ENCODE measurements at places on chromosomes 6 and 20. TPM values are rescaled to one million over a fixed set of nuclear protein-coding genes. Genes with fewer than 3 reads are reported as not detected.
A peak's percentile ranks its signal among the peaks of the same experiment; 100 is the strongest.

The EPM2A gene
- total RNA-seq: 20.4 TPM

The ABHD16B gene
- total RNA-seq: not detected

The NMBR gene
- total RNA-seq: not detected

The EMILIN3 gene
- 2.5 TPM for total RNA-seq

The SYNJ2 gene
- total RNA-seq: 27.0 TPM

The IDH3B gene
- 356 TPM for total RNA-seq

The ULBP2 gene
- 0.50 TPM for total RNA-seq

The ERVFRD-1 gene
- not detected for total RNA-seq

DNA sequence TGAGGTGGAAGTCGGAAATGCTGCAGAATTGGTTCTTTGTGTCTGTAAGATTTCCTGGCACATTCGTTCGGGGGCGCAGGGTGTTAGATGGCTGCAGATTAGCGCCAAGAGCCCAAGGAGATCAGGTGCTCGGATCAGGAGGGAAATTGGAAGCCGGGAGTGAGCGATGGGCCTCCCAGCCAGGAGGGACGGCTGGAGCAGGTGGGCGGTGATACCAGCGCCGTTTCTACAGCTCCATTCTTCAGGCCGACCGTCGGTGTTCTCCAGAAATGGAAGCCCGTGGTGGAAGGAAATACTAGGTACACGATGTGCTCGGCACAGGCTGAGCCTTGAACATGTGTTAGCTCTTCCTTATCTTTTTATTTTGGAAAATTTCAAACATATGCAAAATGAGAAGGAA is 6.5 kb downstream of the SIRPA start:
- no peaks in the 10 kb centered on the region for H3K27me3 ChIP-seq
- DNase-seq: no peak
- H3K4me1 ChIP-seq: peaks cover 21% of the 10 kb centered on the region
- no peak overlapping the region for H3K27ac ChIP-seq
- no peak overlapping the region for H3K4me3 ChIP-seq

DNA sequence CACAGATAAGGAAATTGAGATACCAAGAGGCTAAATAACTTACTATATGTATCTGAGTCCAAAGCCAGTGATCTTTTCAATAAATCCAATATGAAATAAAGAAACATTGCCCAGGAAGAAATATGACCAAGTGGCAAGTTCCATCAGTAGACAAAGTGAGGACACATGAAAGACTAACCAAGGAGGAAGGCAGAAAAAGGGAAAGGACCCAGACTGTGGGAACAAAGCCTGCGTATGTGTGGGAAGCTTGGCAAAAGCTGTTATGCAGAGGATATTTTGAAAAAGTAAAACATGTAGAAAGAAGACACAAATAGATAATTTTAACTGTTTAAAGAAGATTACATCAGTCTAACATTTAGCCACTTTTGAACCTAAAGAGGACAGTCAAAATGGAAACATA is 264.4 kb upstream of the PRDM1 start:
- H3K4me1 ChIP-seq: no peaks in the 10 kb centered on the region
- H3K36me3 ChIP-seq: no peaks in the 10 kb centered on the region
- no peak for DNase-seq
- no peaks in the 10 kb centered on the region for H3K27me3 ChIP-seq

DNA sequence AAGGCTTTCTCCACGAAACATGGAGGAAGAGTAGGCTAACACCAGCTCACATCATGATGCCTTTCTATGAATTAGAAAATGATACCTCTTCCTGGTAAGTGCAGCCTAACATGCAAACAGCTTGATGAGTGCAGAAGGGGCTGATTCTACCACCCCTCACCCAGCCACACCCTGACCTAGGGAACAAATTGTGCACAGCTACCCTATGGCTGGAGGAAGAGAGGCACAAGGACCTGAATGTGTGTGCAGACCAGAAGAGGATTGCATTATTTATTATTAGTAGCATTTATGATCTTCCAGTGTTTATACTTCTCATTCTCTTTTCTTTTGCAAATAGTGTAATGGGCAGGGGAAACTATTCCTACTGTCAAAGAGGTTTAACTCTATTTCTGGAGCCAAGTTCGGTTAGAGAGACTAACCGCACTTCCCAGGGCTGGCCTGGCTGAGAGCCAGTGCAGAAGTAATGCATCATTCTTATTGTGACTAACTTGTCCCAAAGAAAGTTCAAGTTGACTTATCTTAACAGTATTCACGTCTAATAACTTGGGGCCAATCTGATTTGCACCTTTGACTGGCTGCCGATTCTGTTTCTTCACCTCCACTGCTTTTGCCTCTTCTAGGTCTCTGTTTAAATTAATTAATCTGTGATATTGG is 237.5 kb downstream of the CD83 start:
- DNase-seq: peak; percentile 75
- H3K4me1 ChIP-seq: peaks cover 8% of the 10 kb centered on the region
- H3K4me3 ChIP-seq: no peak overlapping the region
- no peaks in the 10 kb centered on the region for H3K27me3 ChIP-seq

DNA sequence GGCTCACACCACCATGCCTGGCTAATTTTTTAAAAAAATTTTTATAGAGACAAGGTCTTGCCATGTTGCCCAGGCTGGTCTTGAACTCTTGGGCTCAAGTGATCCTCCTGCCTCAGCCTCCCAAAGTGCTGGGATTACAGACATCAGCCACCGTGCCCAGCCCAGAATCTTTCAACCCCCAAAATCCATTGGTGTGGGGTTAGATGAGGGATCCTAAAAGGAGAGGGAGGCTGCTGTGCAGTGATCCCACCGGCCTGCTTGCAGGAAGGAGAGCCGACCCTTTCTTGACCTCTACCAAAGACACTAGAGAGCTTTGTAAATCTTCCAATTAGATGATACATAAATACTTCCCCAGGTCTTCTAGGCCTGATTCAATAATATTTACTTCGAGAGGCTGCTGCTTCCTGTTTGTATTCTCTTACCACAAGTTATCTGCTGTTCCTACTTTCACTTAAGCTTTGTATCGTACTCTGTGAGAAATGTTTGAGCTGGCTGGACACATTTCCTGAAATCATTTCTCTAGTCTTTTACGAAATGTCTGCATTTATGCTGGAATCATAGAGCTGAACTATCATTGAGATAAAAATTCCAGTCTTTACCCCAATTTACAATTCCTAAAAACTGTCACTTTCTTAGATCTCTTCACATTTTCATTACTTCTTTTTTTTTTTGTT is 49.3 kb upstream of the IER3 start:
- H3K27ac ChIP-seq: peak overlapping the region; percentile 96
- no peak overlapping the region for H3K4me3 ChIP-seq
- no peaks in the 10 kb centered on the region for H3K36me3 ChIP-seq
- no peaks in the 10 kb centered on the region for H3K27me3 ChIP-seq

DNA sequence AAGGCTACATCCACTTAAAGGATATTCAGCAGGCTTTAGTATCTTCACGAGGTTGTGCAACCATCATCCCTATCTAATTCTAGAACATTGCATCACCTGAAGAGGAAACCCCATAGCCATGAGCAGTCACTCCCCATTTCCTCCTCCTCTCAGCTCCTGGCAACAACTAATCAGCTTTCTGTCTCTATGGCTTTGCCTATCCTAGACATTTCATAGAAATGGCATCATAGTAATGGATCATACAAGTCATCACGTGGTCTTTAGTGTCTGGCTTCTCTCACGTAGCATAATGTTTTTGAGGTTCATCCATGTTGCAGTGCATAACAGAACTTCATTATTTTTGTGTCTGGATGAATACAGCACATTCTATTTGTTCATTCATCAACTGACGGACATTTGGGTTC is 20.5 kb downstream of the SNAI1 start:
- no peaks in the 10 kb centered on the region for H3K27me3 ChIP-seq
- no peak overlapping the region for H3K27ac ChIP-seq
- H3K36me3 ChIP-seq: no peaks in the 10 kb centered on the region
- no peak overlapping the region for H3K4me3 ChIP-seq

DNA sequence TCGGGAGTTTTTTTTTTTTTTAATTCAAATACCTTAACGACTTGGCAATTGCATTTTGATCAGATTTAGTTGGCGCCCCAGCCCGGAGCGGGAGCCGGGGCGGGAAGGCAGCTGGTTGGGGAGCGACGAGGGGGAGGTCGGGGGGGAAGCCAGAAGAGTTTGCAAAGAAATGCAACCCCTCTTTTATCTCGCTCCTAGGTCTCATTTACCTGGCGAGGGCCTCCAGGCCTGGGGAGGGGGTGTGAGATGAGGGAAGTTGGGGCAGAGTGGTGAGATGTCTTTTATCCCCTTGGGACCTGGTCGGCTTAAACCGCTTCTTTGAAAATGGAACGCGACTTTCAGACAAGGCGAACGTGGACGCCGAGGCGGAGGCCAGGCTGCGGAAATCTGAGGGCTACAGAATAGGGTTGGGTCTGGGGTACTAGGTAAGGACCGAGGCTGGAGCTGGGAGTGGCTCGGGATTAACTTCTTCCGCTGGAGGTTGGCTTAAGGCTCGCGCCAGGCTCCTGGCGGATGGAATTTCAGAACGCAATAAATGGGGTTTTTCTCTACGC is 40.3 kb downstream of the NCR2 start:
- peaks cover 38% of the 10 kb centered on the region for H3K27me3 ChIP-seq
- H3K4me1 ChIP-seq: peaks cover 48% of the 10 kb centered on the region
- no peak for DNase-seq
- no peak overlapping the region for H3K27ac ChIP-seq

GRCh38 chr6:87628881-87629280 is 38.9 kb downstream of the ORC3 start:
- peaks cover 24% of the 10 kb centered on the region for H3K36me3 ChIP-seq
- H3K4me1 ChIP-seq: peaks cover 2% of the 10 kb centered on the region
- H3K4me3 ChIP-seq: no peak overlapping the region
- no peak overlapping the region for H3K27ac ChIP-seq

- no peak overlapping the region for H3K4me3 ChIP-seq
- no peaks in the 10 kb centered on the region for H3K27me3 ChIP-seq
Observed at GRCh38 chr6:158028421-158028820, 46.8 kb downstream of the SYNJ2 start.

- H3K4me1 ChIP-seq: no peaks in the 10 kb centered on the region
- no peak for DNase-seq
- H3K27me3 ChIP-seq: no peaks in the 10 kb centered on the region
- no peak overlapping the region for H3K4me3 ChIP-seq
Observed at GRCh38 chr6:143160015-143160414, 99.3 kb downstream of the AIG1 start.

DNA sequence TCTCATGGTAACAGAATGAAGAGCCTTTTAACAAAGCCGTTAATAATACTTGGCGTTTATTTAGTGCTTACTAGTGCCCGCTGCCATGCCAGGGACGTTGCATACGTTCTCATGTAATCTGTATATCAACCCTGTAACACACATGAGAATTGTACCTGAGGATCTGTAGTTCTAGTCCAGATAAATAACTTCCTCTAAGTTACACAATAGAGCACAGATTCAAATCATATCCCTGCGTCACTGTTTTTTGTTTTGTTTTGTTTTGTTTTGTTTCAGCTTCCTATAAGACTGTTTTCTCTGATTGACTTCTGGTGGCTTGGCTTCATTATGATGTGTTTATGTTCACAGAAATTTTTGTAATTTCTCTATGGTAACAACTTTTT is 553 bp downstream of the ZSCAN16 start:
- H3K27ac ChIP-seq: peak overlapping the region; percentile 53
- peak overlapping the region; percentile 67 for H3K4me3 ChIP-seq
- peaks cover 7% of the 10 kb centered on the region for H3K4me1 ChIP-seq
- H3K27me3 ChIP-seq: no peaks in the 10 kb centered on the region
- H3K36me3 ChIP-seq: no peaks in the 10 kb centered on the region
- DNase-seq: no peak

GRCh38 chr20:40738976-40739375 is 49.9 kb upstream of the MAFB start:
- DNase-seq: no peak
- no peaks in the 10 kb centered on the region for H3K4me1 ChIP-seq
- H3K4me3 ChIP-seq: no peak overlapping the region

GRCh38 chr6:71396410-71396801 is 107.8 kb downstream of the OGFRL1 start:
- H3K27me3 ChIP-seq: no peaks in the 10 kb centered on the region
- H3K27ac ChIP-seq: no peak overlapping the region

DNA sequence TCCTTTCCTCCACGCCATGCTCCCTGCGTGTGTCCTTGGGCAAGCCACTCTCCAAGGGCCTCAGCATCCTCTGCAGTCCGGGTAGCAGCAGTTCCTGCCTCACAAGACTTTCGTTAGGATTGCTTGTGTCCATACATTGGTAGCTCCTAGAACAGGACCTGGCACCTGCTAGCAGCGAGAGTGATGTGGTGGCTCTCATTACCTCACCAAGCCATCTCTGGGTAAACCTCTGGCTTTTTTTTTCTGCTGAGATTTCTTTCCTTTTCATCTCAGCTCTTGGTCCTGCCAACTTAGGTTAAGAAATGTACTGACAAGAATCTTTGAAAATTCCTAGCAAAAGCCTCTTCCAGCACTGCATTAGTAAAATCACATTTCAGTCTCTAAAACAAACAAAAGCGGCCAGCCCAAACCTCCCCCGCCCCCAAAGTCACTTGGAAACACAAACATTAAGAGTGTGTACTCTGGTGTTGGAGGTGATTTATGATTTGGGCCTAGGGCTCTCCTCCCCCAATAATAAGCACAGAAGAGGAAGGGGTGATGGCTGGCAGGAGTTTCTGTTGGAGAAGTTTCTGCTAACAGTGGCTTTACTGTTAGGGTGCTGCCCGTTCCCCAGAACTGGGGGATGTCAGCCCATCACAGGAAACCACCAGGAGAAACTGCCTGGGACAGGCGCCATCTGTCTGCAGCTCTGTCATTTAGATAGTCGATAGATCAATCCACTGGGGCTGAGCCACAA is 199.2 kb downstream of the CD83 start:
- H3K27ac ChIP-seq: no peak overlapping the region
- H3K4me1 ChIP-seq: no peaks in the 10 kb centered on the region
- DNase-seq: no peak
